NCI-H2107 (cell line): ENCODE measurements at places on chromosomes 7 and 10.

- no peak for DNase-seq
These were observed 237.2 kb downstream of the TCF7L2 start for GRCh38 chr10:113187063-113187777.

DNA sequence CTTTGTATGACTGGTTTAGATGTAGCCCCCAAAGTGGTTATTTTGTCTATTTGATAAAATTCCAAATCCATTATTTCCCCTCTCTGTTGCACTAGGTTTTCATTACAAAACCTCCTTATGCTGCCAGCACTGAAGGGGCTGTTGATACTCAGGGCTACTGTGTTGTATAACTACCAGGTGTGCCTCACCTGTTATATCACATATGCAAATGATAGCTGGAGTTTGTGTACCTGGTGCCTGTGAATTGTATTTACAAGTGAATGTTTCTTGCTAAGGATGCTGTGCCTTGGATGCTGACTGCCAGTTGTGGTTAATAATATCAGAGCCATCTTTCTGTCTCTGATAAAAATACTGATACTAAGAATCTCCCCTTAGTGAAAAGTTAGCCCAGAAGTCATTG is 84.8 kb upstream of the CCDC6 start:
- peak; percentile 35 for DNase-seq

- no peak for DNase-seq
These were observed 6.5 kb downstream of the ARPC1B start for GRCh38 chr7:99380823-99381663.

- no peak for DNase-seq
These were observed 40.3 kb downstream of the COL17A1 start for GRCh38 chr10:104045151-104046089.

DNA sequence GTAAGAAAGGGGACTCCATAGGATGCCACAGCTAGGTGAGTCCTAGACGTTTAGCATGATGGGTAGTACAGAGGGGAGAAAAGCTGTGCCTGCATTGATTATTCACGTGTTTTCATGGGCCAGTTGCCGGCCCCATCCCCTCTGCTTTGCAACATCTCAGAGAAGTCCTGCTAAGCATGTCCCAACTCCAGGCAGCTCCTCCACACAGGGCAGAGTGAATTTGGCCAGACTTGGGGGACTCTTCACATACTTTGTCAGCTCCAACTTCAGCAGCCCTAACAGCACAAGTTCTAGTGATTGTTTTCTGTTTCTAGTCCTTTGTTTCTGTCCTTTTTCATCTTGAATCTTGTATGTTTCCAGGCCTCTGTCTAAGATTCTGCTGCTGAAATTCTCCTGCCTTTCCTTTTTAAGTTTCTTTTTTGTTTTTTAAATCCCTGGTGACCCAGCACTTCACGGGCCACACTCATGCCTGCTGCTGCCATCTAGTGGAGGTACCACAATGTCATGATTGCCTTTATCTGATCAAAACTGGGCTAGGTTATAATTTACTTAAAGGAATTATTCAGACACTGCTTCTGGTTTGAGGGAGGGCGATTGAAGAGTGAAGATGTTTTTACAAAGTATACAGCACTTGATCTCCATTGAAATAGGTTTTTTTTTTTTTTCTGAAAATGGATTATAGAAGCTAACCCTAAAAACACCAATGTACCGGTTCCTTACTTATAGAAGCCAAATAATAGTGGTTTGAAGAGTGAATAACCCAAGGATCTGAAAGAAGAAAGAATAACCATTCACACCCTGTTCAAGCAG is 276.9 kb downstream of the CSTF2T start:
- no peak for DNase-seq

DNA sequence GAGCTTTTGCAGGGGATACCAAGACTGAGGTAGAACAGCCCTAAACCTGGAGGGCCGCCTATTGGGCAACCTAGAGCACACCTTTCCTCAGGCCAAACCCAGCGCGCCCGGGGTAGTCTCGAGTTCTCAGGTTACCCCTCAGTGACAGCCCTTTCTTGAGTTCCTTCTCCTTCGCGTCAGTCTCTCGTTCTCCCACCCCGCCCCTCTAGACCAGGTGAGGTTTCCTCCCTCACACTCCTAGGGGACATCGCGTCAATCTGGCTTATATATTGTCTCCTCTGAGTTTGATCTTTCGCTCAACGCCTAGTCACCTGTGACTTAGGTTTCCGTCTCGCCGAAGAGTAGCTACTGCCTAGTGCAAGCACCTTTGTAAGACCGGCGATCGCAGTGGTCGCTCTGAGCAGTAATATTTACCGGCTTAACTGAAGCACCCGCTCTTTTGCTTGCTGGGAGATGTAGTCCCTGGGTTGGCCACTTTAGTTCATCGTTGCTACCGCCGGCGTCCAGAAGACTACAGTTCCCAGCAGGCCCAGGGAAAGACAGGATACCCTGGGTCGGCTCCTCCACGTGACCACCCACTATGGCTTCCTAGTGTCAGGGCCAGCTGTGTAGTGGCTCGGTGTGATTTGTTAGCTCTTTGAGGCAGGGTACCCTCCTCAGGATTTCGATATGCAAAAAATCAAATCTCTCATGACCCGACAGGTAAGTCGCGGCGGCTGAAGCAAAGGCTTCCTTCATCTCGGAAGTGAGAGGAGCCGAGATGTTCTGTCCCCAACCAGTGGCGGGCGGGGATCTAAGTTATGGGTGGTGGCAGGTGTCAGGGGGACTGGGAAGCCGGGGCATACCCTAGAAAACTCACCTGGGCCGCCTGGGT is at the start of gene VPS50:
VPS50 (plus strand) TSS at position 568 of the 874 bp plus-strand sequence; CDS start at position 670, 102 bp downstream.
- DNase-seq, result peak; percentile 97

DNA sequence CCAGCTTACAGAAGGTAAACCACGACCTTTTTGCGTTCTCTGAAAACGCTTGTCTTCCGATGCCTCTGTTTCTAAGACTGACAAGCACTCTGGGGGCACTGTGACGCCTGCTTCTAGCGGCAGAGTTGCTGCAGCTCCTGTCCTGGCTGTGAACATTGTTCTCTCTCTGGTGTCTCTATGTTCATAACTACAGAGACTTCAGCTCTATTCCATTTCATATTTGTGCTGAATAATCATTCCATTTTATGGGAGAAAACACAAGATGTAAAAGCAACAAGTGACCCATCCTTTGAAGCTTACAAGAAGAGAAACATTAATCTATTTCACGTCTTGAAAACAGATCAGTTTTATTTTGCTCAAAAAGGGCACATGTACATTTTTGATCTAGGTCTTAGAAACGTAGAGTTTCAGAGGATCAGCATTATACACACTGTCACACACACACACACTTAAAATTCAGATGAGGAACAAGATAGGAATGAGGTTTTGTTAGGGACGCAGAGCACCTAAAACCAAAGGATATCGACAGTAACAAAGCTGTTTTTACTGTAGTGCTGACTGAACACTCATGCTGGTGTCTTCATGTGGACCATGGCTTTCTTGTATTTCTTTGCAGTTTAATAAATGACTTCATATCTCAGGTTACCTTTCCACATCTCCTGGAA is 3.0 kb downstream of the IKZF1 start:
- no peak for DNase-seq

DNA sequence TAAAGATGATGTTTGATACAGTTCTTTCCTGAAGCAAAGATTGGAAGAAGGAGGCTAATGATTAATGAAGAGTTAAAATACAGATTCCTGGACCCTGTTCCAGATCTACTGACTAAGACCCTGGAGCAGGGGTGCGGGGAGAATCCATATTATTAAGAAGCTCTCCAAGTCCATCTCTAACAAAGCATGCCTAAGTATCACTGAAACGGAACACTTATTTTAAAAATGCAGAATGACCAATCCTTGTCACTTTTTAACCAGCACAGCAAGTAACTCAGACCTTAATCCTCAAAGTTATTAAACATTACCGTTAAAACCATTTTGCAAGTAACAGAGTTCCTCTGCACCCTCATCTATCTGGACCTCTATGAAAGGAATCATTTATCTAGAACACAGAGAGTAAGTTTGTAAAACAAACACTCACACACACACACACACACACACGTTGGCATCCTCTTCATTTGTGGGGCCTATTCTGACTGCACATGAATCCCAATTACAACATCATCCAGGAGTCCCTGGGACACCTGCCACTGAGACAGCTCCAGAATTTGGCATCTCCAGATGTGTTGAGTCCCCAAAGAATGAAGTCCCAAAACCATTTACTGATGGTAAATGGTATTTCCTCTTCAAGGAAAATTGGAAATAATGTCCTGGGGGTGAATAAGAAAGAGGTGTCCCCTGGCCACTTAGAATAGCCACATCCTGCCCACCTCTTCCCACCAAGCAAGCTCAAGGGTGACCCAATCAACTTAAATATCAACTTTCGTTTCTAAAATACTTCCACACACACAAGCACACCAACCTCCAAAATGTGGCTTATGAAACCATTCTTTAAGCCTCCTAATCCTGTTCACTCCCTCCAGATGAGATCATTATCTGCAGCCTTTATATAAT is 117.5 kb downstream of the PARD3 start:
- no peak for DNase-seq

DNA sequence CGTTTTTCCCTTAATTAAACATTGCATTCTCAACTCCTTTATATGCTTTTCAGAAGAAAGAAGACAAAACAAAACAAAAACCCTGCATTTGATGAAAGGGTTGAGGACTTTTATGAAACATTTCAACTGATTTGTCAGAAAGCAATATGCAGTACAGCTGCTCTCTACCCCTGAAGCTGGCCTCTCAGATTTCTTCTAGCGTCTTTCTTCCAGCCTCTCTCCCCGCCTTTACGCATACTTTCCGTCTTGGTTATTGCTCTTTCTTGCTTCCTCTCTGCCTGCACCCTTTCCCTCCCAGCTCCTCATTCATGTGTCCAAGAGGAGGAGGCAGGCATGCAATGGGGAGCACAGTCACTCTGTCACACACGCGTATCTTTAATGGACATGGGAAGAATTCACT is 91.0 kb upstream of the COL1A2 start:
- no peak for DNase-seq

GRCh38 chr10:47309408-47310089 is 9.6 kb downstream of the GDF10 start:
- no peak for DNase-seq

DNA sequence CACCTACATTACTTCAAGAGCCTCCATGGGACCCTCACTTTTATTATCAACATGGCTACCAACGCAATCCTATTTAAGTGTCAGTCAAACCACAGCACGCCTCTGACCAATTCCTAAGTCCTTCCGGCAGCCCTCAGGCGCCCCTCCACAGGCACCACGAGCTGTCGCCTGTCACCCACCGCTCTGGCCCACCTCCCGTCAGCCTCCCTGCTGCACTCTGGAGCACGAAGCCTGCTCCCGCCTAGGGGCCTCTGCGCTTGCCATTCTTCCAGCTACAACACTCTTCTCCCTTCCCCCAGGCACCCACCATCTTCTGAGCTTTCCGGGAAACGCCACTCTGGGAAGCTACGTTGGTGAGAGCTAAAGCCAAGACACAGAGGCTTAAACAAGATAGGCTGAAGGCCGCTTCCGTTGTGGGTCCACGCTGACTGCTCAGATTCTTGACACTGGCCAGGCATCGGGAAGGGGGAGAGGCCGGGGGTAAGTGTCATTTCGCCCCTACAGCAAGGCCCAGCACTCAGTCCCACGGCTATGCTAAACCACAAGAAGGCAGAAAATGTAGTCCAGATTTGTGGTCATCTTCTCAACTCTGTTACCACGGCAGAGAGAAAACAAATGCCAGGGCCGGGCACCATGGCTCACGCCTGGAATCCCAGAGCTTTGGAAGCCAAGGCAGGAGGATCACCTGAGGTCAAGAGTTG is 56.7 kb downstream of the GNA12 start:
- DNase-seq, result no peak

DNA sequence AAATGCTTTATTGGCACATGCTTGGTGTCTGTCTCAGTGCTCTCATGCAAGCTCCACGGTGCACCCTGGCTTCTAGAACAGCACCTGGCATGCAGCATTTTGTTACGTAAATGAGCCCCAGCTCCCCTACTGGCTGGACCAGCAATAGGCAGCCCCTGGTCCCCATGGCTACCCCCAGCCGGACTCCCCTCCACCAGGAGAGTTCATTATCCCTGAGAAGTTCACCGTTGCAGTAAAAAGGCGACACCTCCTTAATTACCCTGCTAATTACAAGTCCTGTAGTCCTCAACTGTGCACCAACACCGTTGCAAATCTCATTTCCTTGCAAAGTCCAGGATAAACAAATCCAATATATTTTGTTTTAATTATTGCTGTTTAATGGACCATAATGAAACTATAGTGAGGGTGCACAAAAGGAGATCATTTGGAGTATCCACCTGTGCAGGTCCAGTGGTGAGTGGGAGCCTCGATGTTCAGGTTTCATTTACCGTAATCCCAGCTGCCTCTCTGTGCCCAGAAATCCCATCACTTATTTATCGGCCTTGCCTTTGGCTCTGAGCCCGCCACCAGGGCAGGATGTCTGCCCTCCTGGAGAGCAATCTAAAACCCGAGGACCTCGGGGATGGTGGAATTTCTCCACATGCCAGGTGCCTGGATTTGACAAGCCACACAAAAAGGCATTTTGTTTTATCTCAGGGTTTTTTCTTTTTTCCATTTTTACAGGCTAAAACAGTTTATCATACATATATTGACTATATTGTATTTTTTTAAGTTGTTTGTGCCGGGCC is 12.8 kb upstream of the DRGX start:
- no peak for DNase-seq

- no peak for DNase-seq
These were observed 686.1 kb upstream of the IGFBP3 start for GRCh38 chr7:46607176-46607575.

- no peak for DNase-seq
These were observed 66.3 kb downstream of the CYTH3 start for GRCh38 chr7:6205971-6206660.

- no peak for DNase-seq
These were observed 167.2 kb downstream of the RAMP3 start for GRCh38 chr7:45324683-45325237.

DNA sequence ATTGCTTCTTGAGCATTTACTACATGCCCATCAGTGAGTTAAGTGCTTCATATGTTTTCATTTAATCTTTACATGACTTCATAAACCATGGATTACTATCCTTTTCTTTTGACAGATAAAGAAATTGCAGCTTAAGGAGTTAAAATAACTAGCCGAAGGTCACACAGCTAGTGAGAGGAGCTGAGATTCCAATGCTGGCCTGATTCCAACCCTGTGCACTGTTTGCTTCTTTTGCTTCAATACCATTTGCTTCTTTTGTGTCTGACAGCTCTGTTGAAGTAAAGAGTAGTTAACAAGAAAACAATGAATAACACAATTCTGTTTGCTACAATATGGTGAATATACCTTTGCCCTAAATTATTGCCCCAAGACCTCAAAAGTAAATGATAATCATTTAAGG is 132.4 kb downstream of the GRM3 start:
- DNase-seq, result no peak

- DNase-seq, result no peak
These were observed 96.7 kb downstream of the ZRANB1 start for GRCh38 chr10:125038637-125039036.

- no peak for DNase-seq
These were observed at the start of gene TWIST1 for GRCh38 chr7:19117091-19117869. TSS of gene TWIST1 (minus strand) at chr7:19117636. CDS start at chr7:19117321, 315 bp downstream.

- no peak for DNase-seq
These were observed 5.5 kb upstream of the PLAU start for GRCh38 chr10:73905256-73906020.

- DNase-seq, result no peak
These were observed 700.7 kb upstream of the FZD8 start for GRCh38 chr10:36342781-36343180.
